HT1080 (cell line): ENCODE measurements at places on chromosomes 3 and 15. TPM values are rescaled to one million over a fixed set of nuclear protein-coding genes. Genes with fewer than 3 reads are reported as not detected.

DNA sequence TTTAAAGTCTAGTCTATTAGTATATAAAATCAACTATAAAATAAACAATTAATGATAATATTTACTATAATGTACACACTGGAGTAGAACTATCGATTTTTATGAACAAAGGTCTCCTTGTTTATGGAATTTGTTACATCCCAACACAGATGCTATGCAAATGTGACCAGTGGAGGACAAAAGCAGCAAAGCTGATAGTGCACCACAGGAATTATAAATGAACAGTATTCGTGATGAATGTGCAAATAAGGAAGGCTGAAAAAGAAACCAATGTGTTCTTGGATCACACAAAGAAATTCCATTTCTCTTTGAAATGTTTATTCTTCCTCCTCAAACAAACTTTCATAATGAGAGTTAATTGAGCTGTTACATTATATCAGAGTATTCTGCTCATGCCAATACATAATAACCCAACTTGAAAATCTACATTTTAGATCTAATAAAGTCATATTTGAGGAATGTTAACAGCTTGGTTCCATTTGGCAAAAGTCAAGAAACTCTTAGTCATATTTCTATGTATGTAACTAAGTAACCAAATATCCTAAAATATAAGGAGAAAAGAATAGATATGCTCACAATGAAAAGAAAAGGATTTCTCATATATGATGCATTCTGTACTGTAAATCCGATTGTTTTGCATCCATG lies 79.3 kb downstream of the NEK10 start:
- no peak for DNase-seq

NOX5 gene
- 0.03 and 1.1 TPM in 2 replicates for total RNA-seq

DNA sequence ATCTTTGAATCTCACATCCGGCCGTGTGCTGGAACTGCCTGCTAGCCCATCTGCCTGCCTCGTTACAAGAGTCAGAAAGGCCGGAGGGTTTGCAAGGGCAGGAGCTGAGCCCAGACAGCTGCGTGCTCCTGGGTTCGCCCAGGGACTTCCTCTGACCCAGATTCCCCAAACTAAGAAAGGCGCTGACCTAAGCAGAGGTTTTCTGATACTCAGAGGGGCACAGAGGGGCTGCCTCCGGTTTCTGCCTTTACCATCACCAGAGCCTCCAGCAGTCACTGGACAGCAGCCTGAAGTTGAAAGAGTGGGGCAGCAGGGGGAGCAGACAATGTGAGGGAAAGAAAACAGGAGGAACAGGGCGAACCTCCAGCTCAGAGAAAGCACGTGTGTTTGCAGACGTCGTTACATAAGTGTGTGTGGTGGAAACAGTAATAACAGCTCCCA lies 33.4 kb upstream of the RAD18 start:
- peak; percentile 43 for DNase-seq

PRSS50 gene
- total RNA-seq: not detected in 2 replicates

CLDN16 gene
- not detected in 2 replicates for total RNA-seq

GRCh38 chr3:168138421-168138820 lies 42.7 kb upstream of the GOLIM4 start:
- no peak for DNase-seq

DNA sequence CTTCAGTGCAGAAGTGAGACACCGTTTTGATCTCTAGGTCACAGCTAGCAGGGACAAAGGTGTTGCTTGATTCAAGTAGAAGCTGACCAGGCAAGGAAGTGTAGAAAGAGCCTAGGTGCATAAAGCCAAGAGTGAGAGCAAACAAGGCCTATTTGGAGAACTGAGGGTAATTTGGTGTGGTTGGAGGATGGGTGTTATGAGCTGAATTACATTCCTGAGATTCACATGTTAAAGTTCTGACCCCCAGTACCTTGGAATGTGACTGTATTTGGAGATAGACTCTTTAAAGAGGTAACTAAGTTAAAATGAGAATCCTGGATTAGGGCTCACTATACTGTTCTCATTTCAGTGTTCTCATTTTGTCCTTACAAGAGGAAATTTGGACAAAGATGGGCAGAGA lies 191.3 kb downstream of the ZMAT3 start:
- no peak for DNase-seq

GRCh38 chr3:177051411-177051810 lies 145.9 kb downstream of the TBL1XR1 start:
- no peak for DNase-seq

STARD9 gene
- 2.2 TPM in 2 replicates for total RNA-seq

TRAK1 gene
- total RNA-seq: 21.7 and 29.4 TPM in 2 replicates

TNFAIP8L3 gene
- total RNA-seq: 1.8 and 2.3 TPM in 2 replicates

GRCh38 chr15:64947211-64947610 lies 35.5 kb downstream of the ANKDD1A start:
- DNase-seq: no peak

VGLL3 gene
- 0.87 and 0.88 TPM in 2 replicates for total RNA-seq

LIPC gene
- total RNA-seq: 0.11 TPM in 1 of 2 replicates, not detected in the other

PGBD4 gene
- total RNA-seq: 2.9 and 3.0 TPM in 2 replicates
